ENCODE measurements at places on chromosomes 11 and 22.
A peak's percentile ranks its signal among the peaks of the same experiment; 100 is the strongest.

DNA sequence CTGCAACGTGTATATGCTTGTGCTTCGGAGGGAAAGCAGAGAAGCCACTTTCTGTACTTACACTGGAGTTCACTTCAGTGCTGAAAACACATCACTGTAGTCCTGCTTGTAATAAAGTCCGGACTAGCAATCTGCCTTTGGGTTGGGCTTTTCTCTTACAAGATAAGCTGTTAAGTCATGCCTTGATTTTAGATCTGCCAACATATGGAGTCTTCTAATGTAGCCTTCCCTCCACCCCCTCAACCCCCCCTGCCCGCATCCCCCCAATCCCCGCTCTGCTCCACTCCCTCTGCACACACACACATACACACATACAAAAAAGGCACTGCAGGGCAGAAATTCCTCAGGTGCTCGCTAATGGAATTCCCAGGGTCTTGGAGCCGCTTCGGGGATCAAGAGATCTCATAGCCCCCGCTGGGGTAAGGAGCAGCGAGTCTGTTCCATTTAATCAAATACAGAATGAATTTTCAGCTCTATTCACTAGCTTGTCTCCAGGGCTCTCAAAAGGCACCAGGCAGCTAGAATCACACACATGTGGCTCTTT, 3.4 kb downstream of the CDON start:
- no peak for DNase-seq

- no peak for DNase-seq
Measured at GRCh38 chr11:79449040-79449439, 8.2 kb upstream of the TENM4 start.

GRCh38 chr11:16784666-16785065, 46.2 kb downstream of the C11orf58 start:
- DNase-seq = no peak

DNA sequence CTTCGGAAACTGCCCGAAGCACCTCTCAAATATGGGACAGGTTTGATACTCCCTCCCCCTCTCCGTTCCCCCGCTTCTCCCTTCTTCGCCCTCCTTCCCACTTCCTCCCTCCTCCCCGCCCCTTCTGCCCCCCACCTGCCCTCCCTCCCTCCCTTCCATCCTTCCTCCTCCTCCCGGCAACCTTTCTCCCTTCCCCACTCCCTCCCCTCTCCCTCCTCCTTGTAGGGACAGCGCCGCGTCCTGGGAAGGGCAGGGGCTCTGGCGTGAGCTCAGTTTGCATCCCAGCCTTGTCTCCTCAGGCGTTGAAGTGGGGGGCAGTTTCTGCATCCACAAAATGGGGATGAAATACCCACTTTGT, 6.1 kb upstream of the NFAM1 start:
- no peak for DNase-seq

DNA sequence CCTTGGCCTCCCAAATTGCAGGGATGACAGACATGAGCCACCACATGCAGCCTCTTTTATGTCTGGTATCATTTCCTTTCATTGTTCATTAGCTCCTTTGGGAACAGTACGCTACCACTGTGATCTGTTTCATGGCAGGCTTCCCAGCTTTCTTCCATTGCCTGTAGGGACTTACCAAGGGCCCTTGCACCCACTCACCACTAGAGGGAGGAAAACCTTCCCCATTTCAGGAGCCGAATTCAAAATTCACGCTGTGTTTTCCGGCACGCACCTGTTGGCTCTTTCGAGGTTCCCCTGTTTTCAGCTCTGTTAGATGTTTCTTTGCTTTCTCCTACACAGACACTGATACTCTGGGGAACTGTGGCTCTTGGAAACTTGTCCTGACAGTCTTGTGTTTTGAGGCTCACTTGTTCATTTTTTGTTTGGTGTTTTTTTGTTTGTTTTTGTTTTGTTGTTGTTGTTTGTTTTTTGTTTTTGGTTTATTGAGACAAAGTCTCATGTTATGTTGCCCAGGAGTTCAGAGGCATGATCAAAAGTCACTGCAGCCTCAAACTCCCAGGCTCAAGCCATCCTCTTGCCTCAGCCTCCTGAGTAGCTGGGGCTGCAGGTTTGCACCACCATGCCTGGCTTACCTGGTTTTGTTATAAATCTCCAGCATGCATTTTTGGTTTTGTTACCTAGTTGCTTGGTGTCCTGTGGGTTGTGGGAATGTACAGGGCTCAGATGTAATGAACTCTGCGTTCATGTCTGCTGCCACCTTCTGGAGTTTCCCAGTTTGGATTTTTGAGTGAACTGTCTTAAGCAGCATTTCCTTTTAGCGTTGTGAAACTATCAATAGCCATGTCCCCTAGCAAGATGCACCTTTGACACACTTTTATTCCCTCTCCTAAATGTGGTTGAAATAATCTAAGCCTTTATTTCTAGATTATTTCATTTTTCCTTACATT, 2.3 kb downstream of the KRTAP5-11 start:
- peak; percentile 81 for DNase-seq

DNA sequence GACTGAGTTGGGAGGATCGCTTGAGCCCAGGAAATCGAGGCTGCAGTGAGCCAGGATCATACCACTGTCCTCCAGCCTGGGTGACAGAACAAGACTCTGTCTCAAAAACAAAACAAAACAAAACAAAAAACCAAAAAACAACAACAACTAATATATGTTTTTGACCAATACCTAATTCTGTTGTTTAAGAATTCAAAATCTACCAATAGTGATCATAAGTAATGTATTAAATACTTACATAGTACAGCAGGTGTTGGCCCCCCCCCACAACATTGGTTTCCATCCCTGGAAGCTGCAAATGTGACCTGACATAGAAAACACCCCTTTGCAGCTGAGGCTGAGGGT, 74.7 kb downstream of the KCNQ1 start:
- DNase-seq = no peak

DNA sequence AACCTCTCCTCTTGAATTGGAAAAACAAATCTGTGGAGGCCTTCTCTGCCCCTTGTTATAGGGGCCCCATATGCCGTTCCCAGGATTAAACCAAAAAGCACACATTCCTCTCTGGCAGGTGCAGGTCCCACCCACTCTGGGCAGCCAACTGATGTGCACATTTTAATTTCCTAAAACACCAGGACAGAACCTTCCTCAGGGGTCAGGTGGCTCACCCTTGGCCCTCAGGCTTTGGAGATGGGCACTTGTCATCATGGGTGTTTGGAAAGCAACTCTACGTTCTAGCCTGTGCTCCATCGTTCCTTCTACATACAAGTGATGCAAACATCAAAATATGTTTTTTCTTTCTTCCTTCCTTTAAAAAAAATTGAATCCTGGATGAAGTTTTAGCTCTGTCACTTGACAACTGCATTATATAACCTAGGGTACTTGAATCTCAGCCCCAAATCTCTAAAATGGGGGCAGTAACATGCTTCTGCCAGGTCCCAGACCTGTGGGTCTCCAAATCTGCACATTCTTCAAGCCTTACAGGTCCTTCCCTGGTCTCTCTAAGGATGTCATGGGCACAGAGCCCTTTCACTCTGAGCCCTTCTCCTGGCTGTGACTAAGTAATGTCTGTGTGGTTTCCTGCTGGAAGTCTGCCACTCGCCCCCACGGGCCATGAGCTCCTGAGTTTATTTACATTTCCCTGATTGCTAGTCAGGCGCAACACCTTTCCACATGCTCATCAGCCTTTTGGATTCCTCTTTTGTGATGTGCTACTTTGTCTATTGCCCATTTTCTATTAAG, 43.8 kb downstream of the KCNQ1OT1 start:
- no peak for DNase-seq

DNA sequence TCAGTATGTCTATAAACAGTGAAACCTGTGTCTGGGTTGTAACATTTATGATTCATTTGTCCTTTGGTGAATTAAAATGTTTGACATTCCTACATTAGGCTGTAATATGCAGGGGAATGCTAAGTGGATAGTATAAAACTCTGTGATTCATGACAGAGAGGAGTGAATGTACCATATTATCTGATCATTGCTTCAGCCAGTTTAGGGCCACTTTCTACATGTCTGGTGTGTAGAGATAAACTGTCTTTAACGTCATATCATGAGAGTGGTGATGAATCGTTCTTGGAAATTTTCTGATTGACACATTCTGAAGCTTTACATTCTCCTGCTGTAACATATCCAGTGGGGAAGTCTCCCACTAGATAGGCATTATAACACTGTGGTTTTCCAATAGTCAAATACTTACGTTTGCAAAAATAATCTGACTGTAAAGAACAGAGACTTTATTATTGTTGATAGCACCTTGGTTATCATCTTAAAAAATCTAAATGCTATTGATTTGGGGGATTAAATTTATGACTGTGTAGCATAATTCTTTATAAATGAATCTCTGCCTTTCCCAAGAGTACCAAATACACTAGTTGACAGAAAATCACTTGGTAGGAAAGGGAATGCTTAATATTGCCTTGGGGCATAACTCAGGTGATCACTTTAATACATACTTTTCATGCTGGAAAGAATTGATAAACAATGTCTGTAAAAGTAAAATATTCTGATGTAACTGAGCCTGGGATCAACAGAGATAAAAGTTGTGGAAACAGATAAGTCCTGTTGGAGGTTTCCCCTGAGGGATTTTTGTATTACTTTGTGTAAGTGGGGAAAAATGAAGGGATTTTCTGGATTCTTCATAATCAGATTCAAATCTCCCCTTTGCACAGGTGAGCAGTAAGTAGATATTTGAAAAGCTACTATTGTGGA, 427.9 kb downstream of the JRKL start:
- no peak for DNase-seq

GRCh38 chr11:18699848-18700261, 1.3 kb downstream of the TMEM86A start:
- DNase-seq = no peak

- DNase-seq = peak; percentile 16
Measured at GRCh38 chr22:28600546-28601143, 79.0 kb downstream of the TTC28 start.

DNA sequence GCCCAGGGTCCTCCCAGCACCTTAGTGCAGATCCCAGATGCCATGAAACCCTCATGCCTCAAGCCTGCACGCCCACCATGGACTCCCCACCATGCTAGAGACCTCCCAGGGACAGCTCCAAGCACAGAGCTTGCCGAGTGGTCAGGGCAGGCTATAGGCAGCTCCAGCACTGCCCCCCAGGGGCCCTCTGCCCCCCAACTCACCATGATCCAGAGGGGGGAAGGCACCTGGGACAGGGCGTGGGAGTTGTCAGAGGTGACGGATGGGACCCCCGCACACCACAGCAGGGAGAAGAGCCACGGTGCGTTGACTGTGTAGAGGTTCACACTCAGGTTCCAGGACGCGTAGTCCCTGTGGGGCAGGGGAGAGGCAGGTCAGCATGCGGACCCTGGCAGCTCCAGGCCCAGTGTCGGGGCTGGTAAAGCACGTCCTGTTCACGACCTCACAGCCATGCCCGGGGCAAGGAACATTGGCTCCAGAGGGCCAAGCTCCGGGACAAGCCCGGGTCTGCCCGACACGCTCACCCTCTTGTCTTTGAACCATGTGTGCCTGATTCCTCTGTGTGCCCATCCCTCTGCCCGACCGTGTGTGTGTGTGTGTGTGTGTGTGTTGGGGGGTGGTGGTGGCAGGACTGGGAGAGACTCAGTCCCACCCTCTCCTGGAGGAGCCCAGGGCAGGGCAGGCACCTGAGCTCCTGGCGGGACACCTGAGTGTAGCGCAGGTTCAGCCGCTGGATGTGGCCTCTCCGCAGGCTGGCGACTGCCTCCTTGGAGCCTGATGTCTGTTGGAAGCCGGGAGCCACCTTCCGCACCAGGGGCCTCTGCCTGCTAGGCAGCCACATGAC, 8.2 kb upstream of the KLHL35 start:
- DNase-seq = no peak

DNA sequence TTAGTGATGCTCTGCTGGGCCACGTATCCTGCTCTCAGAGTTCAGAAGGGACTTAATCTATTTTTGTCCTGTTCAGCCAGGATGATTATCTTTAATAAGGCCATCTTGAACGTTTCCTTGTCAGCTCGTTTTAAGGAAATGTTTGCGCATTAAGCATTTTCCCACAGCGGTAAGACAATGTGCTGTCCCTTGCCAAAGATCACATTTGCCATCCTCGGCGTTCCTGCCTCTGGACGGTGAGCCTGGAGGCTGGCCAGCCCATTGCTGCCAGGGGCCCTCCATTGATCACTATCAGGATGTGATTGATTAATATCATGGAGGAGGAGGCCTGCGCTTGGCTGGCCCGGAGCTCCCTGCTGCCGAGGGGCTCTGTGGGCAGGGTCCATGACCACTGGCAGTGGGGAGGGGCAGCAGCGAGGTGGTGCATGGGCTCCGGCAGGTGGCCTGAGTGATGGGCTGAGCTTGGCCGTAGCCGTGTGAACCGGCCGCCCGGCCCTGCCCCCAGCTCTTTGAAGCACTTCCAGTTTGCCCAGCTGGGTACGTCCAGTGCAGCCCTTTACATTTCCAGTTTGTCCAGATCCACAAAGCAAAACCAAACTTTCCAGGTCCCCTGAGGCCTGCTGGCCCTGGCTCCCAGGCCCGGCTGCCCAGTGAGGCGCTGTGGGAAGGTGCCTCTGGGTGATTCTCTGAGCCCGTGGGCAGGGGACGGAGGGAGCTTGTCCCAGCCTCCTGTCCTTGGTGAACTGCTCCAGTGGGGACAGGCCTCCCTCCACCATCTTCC, 49.5 kb upstream of the SMIM38 start:
- no peak for DNase-seq

GRCh38 chr11:32894149-32894827, 1.7 kb downstream of the QSER1 start:
- DNase-seq = peak; percentile 64

DNA sequence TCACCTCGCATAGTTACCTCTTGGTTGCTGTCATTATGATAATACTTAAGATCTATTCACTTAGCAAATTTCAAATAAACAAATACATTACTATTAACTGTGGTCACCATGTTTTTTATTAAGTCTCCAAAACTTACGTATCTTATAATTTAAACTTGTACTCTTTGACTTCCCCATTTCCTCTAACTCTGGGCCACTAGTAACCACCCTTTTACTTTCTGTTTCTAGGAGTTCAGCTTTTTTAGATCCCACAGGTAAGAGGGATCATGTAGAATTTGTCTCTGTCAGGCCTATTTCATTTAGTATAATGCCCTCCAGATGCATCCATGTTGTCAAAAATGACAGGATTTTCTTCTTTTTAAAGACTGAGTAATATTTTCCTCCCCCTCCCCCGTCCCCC, 212.4 kb upstream of the C11orf87 start:
- DNase-seq = no peak

DNA sequence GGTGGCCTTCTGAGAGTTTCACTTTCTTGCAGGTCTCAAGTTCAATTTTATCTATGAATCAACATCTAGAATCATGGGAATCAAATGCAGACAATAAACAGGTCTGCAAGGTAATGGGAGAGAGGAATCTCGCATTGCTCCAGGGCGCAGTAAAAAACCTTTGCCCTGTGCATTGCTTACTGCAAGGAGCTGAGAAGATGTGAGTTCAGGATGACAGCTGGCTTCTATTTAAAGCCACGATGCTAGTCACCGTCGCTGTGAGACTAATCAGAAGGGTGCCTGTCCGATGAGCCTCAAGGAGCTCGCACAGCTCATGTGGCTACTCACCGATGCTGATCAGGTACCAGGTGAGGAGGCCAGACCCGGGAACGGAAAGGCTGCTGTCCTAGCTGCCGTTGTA, 30.2 kb upstream of the APOA1 start:
- no peak for DNase-seq

GRCh38 chr11:1218788-1219445, 3.9 kb upstream of the MUC5B start:
- DNase-seq = no peak
